Smooth muscle cell of trachea (primary cell): ENCODE measurements at places on chromosomes 11 and 22. TPM values are rescaled to one million over a fixed set of nuclear protein-coding genes. Genes with fewer than 3 reads are reported as not detected.

TCN1 gene
- not detected in 2 replicates for total RNA-seq

EPS8L2 gene
- total RNA-seq = 68.4 and 125 TPM in 2 replicates

DRD2 gene
- under 0.01 and 0.17 TPM in 2 replicates for total RNA-seq

VPREB1 gene
- total RNA-seq = not detected in 2 replicates

HBE1 gene
- 0.29 and 0.33 TPM in 2 replicates for total RNA-seq

KLHDC7B gene
- 0.15 and 0.33 TPM in 2 replicates for total RNA-seq

CARS1 gene
- total RNA-seq = 73.2 and 93.3 TPM in 2 replicates

MLC1 gene
- under 0.01 TPM in 1 of 2 replicates, not detected in the other for total RNA-seq

POTEH gene
- total RNA-seq = not detected in 2 replicates

TBX1 gene
- 0.17 and 0.44 TPM in 2 replicates for total RNA-seq

GAS2 gene
- 0.17 and 1.3 TPM in 2 replicates for total RNA-seq

MS4A1 gene
- not detected in 2 replicates for total RNA-seq

TSPAN18 gene
- total RNA-seq = not detected in 2 replicates

TSSC4 gene
- 44.5 and 59.4 TPM in 2 replicates for total RNA-seq

MRGPRX4 gene
- not detected in 2 replicates for total RNA-seq

SAA2 gene
- total RNA-seq = not detected in 2 replicates

FAM111A gene
- total RNA-seq = 36.1 and 62.7 TPM in 2 replicates

DCDC1 gene
- under 0.01 and 0.29 TPM in 2 replicates for total RNA-seq

OR51B5 gene
- total RNA-seq = 0.29 TPM in 1 of 2 replicates, not detected in the other

NLRP10 gene
- total RNA-seq = 0.99 and 1.5 TPM in 2 replicates

MRPL16 gene
- 35.7 and 52.7 TPM in 2 replicates for total RNA-seq

SYT12 gene
- total RNA-seq = 0.33 TPM in 1 of 2 replicates, not detected in the other

PHLDB1 gene
- total RNA-seq = 77.2 and 103 TPM in 2 replicates

BATF2 gene
- total RNA-seq = 1.0 and 2.5 TPM in 2 replicates

LMNTD2 gene
- total RNA-seq = 0.29 and 0.33 TPM in 2 replicates

PPP6R2 gene
- total RNA-seq = 54.0 and 72.3 TPM in 2 replicates

ZNF202 gene
- total RNA-seq = 5.1 and 5.5 TPM in 2 replicates

TRIM51 gene
- total RNA-seq = not detected in 2 replicates

OR52E8 gene
- not detected in 2 replicates for total RNA-seq

NDUFV1 gene
- 226 and 257 TPM in 2 replicates for total RNA-seq

XKR3 gene
- total RNA-seq = under 0.01 and 0.15 TPM in 2 replicates

NXPE4 gene
- not detected in 2 replicates for total RNA-seq

CALCB gene
- 0.15 TPM in 1 of 2 replicates, not detected in the other for total RNA-seq

FAM83F gene
- total RNA-seq = under 0.01 TPM in 1 of 2 replicates, not detected in the other

NADSYN1 gene
- total RNA-seq = 63.7 and 126 TPM in 2 replicates

CYB5R2 gene
- 13.6 and 20.4 TPM in 2 replicates for total RNA-seq

SNX32 gene
- total RNA-seq = 1.2 and 3.1 TPM in 2 replicates

APOL5 gene
- total RNA-seq = 0.17 TPM in 1 of 2 replicates, not detected in the other

SULT4A1 gene
- 0.44 and 0.83 TPM in 2 replicates for total RNA-seq

SYCE3 gene
- not detected in 2 replicates for total RNA-seq

KRTAP5-1 gene
- not detected in 2 replicates for total RNA-seq

OR8D4 gene
- total RNA-seq = not detected in 2 replicates

THY1 gene
- total RNA-seq = 52.1 and 286 TPM in 2 replicates

MCHR1 gene
- 0.15 and 1.5 TPM in 2 replicates for total RNA-seq

JAM3 gene
- total RNA-seq = 79.3 and 105 TPM in 2 replicates

ANKRD49 gene
- total RNA-seq = 8.6 and 13.2 TPM in 2 replicates

ZPR1 gene
- 29.7 and 30.8 TPM in 2 replicates for total RNA-seq

SCGB1D2 gene
- total RNA-seq = not detected in 2 replicates

PANX3 gene
- not detected in 2 replicates for total RNA-seq

GLB1L3 gene
- not detected in 2 replicates for total RNA-seq

ANO5 gene
- total RNA-seq = not detected in 2 replicates

WBP2NL gene
- 0.73 and 1.7 TPM in 2 replicates for total RNA-seq

SNX19 gene
- total RNA-seq = 85.8 and 112 TPM in 2 replicates

DCHS1 gene
- 24.4 and 39.2 TPM in 2 replicates for total RNA-seq

TIGD3 gene
- total RNA-seq = under 0.01 TPM in 1 of 2 replicates, not detected in the other

DYNC2H1 gene
- 55.7 and 69.5 TPM in 2 replicates for total RNA-seq

MS4A3 gene
- not detected in 2 replicates for total RNA-seq

PRR5 gene
- 3.3 and 26.0 TPM in 2 replicates for total RNA-seq
